Aorta (tissue), 5 donors: ENCODE measurements at places on chromosomes 5 and 9. TPM values are rescaled to one million over a fixed set of nuclear protein-coding genes. Genes with fewer than 3 reads are reported as not detected.

DNA sequence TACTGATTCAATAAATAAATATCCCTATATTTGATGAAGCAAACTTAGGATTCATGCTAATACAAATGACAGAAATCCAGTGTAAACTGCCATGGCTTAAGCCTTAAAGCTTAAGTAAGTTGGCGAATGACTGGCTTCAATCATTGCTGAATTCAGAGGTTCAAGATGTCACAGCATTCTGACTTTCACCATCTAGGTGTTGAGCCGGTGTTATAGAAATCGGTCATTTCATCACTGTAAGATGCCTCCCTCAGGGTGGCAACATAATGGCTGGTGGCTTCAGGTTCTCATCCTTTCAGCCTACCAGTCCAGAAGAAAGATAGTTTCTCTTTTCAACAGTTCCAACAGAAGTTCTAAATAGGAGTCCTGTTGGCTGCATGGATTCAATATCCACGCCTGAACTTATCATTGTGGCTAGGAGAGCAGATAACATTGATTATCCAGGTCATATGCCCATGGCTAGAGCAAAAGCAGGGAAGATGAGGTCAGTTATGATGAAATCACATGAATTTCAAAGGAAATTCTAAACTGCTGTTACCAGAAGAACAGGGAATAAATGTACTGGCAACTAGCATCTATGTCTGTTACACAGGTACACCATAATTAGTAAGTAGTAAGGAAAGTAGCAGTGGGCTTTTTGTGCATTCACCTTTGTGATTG is 364.3 kb downstream of the ARRDC3 start:
- no peaks in the 10 kb centered on the region for H3K4me1 ChIP-seq
- H3K36me3 ChIP-seq: no peaks in the 10 kb centered on the region
- H3K4me3 ChIP-seq: no peak overlapping the region
- no peak for DNase-seq
- H3K27ac ChIP-seq: no peak overlapping the region

DNA sequence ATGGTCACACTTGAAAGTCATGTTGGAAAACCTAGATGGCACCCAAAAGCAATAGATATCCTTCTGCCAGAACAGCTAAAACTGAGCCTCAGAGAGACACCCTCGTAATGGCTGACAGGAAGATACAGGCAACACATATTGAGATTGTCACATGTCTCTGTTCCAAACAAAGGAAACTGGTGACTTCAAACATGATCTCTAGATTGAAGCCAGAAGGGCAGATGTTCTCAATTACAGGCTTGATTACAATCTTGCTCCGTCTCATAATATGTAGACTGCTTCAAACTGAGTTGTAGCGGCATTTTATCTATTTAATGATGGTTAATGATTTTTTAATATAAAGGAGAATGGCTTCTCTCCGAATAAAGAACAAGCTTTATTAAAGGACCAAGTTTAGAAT is 774.3 kb downstream of the KCTD16 start:
- H3K27ac ChIP-seq: no peak overlapping the region
- no peaks in the 10 kb centered on the region for H3K4me1 ChIP-seq
- DNase-seq: no peak
- H3K27me3 ChIP-seq: no peaks in the 10 kb centered on the region
- H3K36me3 ChIP-seq: no peaks in the 10 kb centered on the region

- no peaks in the 10 kb centered on the region for H3K36me3 ChIP-seq
- no peak overlapping the region for H3K4me3 ChIP-seq
- no peaks in the 10 kb centered on the region for H3K4me1 ChIP-seq
These were observed 48.6 kb downstream of the PHF2 start for GRCh38 chr9:93624977-93625376.

GRCh38 chr5:151070449-151070848 is 10.4 kb downstream of the TNIP1 start:
- no peak overlapping the region for H3K27ac ChIP-seq
- no peaks in the 10 kb centered on the region for H3K27me3 ChIP-seq
- no peak for DNase-seq

- DNase-seq: no peak
- no peaks in the 10 kb centered on the region for H3K36me3 ChIP-seq
- no peaks in the 10 kb centered on the region for H3K4me1 ChIP-seq
- no peaks in the 10 kb centered on the region for H3K27me3 ChIP-seq
These were observed 22.2 kb upstream of the MYOT start for GRCh38 chr5:137845472-137845871.

DNA sequence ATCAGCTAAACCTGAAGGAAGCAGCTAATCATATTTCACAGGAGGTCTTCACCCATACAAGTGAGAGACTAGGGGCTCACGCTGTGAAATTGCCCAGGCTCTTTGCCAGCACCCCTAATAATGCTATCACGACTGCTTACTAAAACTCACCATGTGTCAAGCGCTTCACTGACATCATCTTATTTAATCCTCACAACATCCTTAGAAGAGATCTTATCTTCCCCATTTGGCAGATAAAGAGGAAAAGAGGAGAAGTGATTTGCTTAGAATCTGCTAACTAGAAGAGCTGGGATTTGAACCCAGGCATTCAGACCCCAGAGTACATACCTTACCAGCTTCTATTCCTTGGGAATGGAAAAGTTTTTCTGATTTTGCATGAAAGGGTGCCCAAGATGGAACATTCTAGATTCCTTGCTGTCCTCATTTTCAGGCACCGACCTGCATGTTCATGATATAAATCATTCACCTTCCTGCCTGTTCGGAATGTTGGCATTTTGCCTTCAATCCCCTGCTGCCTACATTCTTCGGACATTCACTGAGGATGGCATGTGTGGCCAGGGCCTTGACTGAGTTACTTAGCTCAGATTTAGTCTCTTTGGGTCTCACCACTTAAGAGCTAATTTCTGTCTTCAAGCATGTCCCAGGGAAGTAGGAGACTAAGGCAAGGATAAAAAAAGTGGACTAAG is 88.1 kb downstream of the SH3TC2 start:
- H3K27me3 ChIP-seq: no peaks in the 10 kb centered on the region
- no peaks in the 10 kb centered on the region for H3K36me3 ChIP-seq
- no peak overlapping the region for H3K27ac ChIP-seq
- no peaks in the 10 kb centered on the region for H3K4me1 ChIP-seq
- H3K4me3 ChIP-seq: no peak overlapping the region
- DNase-seq: no peak

GRCh38 chr5:73282383-73282782 is 109.4 kb downstream of the TMEM174 start:
- DNase-seq: no peak
- H3K27ac ChIP-seq: no peak overlapping the region
- no peak overlapping the region for H3K4me3 ChIP-seq
- no peaks in the 10 kb centered on the region for H3K27me3 ChIP-seq
- no peaks in the 10 kb centered on the region for H3K4me1 ChIP-seq

DNA sequence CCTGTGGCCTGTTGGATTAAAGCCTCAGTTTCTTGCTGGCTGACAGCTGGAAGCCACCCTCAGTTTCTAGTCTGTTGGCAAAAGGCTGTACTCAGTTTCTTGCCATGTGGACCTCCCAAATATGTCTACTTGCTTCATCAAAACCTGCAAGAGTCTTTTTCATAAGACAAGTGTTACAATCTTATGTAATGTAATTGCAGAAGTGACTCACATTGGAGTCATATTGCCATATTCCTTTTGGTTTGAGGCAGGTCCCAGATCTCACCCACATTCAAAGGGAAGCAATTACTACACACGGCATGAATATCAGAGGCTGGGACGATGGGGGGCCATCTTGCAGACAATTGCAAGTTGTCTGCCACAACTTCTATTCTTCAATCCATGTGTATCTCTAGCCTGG is 286.7 kb upstream of the IL12B start:
- no peaks in the 10 kb centered on the region for H3K27me3 ChIP-seq
- peaks cover 3% of the 10 kb centered on the region for H3K4me1 ChIP-seq
- DNase-seq: no peak

DNA sequence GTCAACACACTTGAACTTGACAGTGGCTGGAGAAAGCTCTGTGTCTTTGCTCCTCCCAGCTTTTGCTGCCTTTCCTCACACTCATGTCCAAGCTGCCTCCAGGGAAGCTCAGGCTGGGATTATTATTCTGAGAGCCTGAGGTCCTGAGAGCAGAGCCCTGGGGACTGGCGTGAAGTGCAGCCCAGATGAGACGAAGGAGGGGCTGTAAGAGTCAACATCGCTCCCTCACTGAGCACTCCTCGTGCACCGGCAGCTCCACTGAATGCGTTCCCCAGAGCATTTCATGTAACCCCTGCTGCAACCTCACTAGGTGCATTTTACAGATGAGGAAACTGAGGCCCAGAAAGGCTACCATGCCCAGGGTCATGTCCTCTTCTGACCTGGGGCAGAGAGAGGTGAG is 63.5 kb upstream of the PHYKPL start:
- DNase-seq: peak; percentile 21
- no peak overlapping the region for H3K27ac ChIP-seq
- no peaks in the 10 kb centered on the region for H3K27me3 ChIP-seq
- no peaks in the 10 kb centered on the region for H3K4me1 ChIP-seq
- no peaks in the 10 kb centered on the region for H3K36me3 ChIP-seq

DNA sequence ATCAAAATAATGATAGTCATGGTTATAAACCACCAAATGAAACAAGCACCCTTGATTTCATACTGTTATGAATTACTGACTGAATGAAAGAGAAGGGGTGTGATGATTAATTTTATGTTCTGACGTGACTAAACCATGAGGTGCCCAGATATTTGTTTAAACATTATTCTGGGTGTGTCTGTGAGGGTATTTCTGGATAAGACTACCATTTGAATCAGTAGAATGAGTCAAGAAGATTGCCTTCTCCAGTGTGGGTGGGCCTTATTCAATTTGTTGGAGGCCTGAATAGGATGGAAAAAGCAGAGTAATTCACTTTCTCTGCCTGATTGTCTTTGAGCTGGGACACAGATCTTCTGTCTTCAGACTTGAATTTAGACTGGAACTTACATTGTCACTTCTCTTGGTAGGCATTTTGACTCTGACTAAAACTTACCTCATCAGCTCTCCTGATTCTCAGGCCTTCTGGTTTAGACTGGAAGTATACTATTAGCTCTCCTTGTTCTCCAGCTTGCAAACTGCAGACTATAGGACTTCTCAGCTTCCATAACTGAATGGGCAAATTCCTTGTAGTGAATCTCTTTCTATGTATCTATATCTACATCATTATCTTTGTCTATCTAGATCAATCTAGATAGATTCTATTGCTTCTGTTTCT is 321.9 kb upstream of the TARS1 start:
- no peaks in the 10 kb centered on the region for H3K36me3 ChIP-seq
- no peak for DNase-seq
- H3K27ac ChIP-seq: no peak overlapping the region
- H3K27me3 ChIP-seq: no peaks in the 10 kb centered on the region
- no peak overlapping the region for H3K4me3 ChIP-seq

DNA sequence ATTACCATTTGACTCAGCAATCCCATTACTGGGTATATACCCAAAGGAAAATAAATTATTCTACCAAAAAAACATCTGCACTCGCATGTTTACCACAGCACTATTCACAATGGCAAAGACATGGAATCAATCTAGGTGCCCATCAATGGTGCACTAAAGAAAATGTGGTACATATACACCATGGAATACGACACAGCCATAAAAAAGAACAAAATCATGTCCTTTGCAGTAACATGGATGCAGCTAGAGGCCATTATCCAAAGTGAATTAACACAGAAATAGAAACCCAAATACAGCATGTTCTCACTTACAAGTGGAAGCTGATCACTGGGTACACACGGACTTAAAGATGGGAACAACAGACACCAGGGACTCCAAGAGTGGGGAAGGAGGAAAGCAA is 2.1 kb downstream of the CDC23 start:
- H3K27ac ChIP-seq: no peak overlapping the region
- no peaks in the 10 kb centered on the region for H3K4me1 ChIP-seq
- no peak for DNase-seq
- no peaks in the 10 kb centered on the region for H3K36me3 ChIP-seq

GRCh38 chr5:26649000-26649399 is 389.4 kb downstream of the CDH9 start:
- H3K27ac ChIP-seq: no peak overlapping the region
- H3K4me3 ChIP-seq: no peak overlapping the region

- no peaks in the 10 kb centered on the region for H3K4me1 ChIP-seq
- H3K27ac ChIP-seq: no peak overlapping the region
- peak; percentile 57 for DNase-seq
- H3K27me3 ChIP-seq: no peaks in the 10 kb centered on the region
- H3K4me3 ChIP-seq: no peak overlapping the region
- no peaks in the 10 kb centered on the region for H3K36me3 ChIP-seq
These were observed 10.4 kb upstream of the RXRA start for GRCh38 chr9:134315716-134316448.

GRCh38 chr5:137407090-137407489 is 92.0 kb downstream of the SPOCK1 start:
- no peaks in the 10 kb centered on the region for H3K36me3 ChIP-seq
- no peak overlapping the region for H3K4me3 ChIP-seq
- no peak for DNase-seq
- H3K4me1 ChIP-seq: no peaks in the 10 kb centered on the region

DNA sequence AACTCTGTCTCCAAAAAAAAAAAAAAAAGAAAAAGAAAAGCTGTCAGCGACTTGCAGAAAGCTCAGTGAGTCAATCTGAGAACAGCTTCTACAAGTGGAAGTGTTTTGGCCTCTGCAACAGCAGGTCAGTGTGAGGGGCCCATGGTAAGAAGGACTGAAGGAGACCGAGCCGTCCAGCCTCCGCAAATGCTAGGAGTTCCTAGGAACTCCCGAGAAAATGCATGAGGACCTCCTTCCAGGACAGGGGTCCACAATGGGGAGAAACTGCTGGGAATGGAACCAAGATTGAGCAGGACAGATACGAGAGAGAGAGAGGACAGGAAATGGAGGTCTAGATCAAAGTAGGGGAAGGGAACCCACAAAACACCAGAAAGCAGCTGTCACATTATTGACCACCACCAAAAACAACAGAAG is 180.5 kb downstream of the CRB2 start:
- DNase-seq: no peak
- no peak overlapping the region for H3K4me3 ChIP-seq
- no peak overlapping the region for H3K27ac ChIP-seq
- no peaks in the 10 kb centered on the region for H3K4me1 ChIP-seq

DNA sequence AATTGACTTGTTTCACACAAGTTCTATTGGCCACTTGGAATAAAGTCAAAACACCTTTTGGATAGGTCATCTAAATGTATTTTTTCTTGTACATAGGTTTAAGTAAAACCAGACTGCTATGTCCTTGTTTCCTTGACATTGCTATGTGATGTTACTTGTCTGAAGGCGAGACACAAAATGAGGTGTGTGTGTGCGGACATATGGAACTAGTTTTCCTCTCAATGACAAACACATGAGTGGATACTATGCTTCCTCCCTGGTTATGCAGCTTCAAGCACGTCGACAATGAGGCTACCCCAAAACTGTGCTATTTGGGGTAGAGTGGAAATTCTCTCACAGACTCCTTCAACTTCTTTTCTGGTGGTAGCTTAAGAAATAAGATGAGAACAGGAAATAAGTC is 276.8 kb downstream of the GAS1 start:
- H3K27ac ChIP-seq: no peak overlapping the region
- H3K4me3 ChIP-seq: no peak overlapping the region
- H3K27me3 ChIP-seq: no peaks in the 10 kb centered on the region
- H3K36me3 ChIP-seq: no peaks in the 10 kb centered on the region

Gene ZNF300
- 6.6 TPM for total RNA-seq

Gene SPINK4
- total RNA-seq: not detected

Gene ZNG1A
- total RNA-seq: 34.5 TPM

Gene AFAP1L1
- total RNA-seq: 27.9 TPM

Gene OTULINL
- total RNA-seq: 7.6 TPM

Gene GPX8
- total RNA-seq: 29.8 TPM

Gene TIMD4
- total RNA-seq: 0.65 TPM

Gene PCA3
- 0.81 TPM for total RNA-seq

Gene WDR70
- total RNA-seq: 26.3 TPM
